ENCODE measurements at places on chromosomes 5 and 9.

DNA sequence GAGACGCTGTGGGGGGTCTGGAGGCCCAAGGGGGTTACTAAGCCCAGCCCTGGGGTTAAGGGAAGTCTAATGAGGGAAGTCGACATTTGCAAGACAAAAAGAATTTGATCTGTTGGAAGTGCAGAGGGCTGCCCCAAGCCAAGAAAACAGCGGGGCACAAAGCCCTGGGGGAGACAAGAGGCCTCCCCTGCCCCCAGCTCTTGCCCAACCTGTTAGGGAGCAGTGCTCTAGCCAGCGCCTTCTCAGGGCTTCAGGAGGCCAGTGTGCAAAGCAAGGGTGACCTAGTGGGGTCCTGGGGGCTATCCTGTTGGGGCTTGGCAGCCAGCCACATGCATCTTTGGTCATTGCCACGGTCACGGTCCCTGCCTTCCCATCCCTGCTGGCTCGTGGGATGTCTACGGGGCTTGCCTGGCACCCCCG is 25.2 kb downstream of the GFI1B start:
- DNase-seq = no peak

DNA sequence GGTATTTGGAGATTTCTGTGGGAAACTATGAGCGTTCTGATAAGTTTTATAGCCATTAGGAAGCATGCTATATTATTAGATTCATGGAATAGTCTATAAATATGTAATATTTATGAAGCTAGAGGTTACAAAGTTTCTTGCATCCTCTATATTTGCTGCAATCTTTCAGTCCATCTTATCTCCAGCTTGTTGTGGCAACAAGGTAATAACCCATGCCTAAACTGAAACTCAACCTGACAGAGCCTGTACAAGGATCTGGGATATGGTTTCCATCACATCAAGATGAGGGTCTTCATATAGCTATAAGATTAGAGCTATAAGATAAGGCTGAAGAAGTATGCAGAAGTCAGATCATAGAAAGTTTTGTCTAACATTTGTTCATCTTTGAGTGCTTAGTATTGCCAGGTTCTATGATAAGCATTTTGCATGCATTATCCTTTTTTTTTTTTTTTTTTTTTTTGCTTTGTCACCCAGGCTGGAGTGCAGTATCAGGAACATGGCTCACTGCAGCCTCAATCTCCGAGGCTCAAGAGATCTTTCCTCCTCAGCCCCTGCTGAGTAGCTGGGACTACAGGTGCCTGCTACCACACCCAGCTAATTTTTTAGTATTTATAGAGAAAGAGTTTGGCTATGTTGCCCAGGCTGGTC is 14.8 kb downstream of the BAAT start:
- no peak for DNase-seq

GRCh38 chr9:124222918-124223720 is 34.6 kb upstream of the NEK6 start:
- no peak for DNase-seq

DNA sequence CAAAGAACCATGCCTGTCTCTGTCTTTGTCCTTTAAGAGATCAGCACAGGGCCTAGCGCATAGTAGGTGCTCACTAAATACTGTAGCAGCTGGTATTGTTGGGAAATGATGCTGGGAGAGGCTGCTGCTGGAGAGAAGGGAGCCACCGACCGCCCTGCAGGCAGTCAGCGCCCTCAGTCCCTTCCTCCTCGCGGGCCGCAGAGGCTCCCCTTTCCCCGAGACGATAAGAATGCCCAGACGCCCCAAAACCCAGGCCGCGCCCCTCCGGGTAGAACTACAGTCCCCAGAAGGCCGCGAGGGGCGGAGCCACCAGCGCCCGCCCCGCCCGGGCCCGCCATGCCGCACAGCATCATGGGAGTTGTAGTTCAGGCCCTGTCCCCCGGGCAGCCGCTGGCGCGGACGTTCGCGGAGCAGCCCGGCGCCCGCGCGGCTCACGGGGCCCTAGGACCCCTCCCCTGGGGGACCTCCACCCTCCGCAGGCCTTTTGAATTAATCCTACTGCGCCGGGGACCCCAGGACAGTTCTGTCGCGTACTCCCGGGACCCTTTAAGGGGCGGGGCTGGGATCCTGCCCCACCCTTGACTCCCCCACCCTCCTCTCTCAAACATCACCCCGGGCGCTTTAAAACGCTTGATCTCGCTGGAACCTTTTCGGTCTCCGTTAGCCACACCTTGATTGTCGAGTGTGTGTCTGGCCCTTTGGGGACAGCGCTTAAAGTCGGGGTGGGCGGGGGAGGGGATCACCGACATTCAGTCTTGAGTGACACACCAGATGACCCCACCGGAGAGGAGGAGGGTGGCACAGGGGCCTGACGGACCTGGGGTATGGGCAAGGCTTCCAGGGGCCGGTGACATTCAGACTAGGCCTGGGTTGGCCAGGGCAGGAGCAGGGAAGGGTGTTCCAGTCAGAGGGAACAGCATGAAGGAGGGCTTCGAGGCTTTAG is 24.8 kb upstream of the IER5L start:
- DNase-seq = peak; percentile 30

DNA sequence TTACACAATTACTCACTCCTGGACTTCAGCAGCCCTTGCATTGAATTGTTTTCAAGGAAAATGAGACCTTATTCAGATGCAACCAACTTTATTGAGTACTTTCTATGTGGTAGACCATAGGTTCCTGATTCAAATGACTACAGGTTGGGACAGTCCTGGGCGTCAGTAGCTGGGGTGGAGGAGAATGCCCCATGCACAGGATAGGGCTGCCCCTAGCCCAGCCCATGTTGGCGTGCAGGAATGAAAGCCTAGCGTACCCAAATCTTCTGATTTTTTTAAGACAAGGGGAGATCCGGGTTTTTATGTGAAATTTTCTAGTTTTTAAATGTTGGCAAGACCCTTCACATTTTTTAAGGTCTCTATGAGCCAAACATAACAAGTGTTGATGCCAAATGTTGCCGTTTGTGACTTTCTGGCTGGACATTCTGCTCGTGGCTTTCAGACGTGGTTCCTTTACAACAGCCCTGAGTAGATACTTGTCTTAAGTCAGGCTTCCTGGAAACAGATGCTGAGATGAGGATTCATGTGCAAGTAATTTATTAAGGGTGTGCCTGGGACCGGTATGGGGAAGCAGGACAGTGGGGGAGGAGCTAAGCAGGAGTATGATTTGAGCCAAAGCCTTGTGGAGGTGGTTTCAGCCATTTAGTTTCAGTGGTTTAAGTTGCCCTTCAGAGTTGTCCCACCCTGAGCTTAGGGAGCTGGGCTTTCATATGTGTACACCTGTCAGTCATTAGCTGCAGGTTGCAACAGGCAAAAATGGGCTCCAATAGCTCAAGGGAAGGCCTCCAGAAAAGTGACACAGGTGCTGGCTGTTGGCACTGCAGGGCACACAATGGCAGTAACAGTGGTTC is 154.1 kb downstream of the NTRK2 start:
- no peak for DNase-seq

- no peak for DNase-seq
These were observed 16.3 kb upstream of the SHB start for GRCh38 chr9:38085308-38085707.

DNA sequence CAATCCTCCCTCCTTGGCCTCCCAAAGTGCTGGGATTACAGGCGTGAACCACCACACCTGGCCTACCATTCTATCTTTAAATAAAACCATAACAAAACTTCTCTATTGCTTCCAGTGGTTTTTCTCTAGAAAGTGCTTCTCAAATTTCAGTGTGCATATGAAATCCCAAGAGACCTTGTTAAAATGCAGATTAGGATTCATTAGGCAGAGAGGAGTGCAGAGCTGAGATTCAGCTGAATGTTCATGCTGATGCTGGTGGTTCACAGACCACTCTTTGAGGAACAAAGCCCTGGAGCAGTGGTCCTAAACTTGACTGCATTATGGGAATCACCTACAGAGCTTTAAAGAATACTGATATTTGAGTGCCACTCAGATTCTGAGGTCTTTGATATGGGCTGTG is 28.2 kb downstream of the CARD6 start:
- no peak for DNase-seq

DNA sequence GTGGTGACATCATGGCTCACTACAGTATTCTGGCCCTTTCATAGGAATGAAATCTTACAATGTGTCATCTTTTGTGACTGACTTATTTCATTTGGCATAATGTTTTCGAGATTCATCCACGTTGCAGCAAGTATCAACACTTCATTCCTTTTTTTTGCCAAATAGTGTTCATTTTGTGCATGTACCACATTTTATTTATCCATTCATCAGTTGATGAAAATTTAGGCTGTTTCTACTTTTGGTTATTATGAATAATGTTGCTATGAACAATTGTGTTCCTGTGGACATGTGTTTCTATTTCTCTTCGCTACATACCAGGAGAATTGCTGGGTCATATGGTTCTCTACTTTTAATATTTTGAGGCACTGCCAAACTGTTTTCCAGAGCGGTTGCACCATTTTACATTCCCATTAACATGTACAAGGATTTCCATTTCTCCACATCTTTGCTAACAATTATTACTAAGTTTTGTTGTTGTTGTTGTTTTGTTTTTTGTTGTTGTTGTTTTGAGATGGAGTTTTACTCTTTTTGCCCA is 43.5 kb downstream of the RMI1 start:
- DNase-seq = no peak

DNA sequence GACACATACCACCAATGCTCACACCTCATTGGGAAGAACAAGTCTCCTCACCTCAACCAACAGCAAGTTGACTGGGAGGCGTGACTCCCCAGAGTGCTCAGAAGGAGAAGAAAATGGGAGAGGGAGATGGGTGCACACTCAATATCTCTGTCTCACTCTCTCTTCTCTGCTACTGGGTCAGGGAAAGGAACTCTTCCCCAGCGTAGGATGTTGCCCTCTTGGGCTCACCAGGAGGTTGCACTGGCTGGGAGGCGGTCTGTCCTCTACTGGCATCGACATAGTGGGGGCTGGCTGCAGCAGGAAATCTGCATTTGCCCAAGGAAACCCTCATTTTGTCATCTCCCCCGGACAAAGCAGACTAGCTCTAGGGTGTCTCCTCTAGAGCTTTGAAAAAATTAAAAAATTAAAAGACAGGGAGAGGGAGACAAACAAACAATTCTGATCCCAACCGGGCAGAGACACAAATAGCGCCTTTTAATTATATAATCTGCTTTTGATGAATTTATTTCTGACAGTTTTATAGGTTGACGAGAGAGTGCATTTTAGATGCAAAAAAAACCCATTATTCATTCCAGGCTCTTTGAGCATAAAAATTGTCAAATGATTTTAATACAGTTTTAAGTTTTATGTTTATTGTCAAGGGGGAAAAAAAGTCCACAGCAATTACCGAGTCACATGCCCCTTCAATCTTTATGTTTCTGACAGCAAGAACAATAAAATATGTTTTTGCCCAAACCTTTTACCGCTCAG is 179.3 kb upstream of the MVB12B start:
- no peak for DNase-seq

GRCh38 chr5:167565189-167565954 is 726.1 kb upstream of the WWC1 start:
- DNase-seq = peak; percentile 63

- DNase-seq = no peak
These were observed 10.4 kb upstream of the NR5A1 start for GRCh38 chr9:124517600-124517999.

DNA sequence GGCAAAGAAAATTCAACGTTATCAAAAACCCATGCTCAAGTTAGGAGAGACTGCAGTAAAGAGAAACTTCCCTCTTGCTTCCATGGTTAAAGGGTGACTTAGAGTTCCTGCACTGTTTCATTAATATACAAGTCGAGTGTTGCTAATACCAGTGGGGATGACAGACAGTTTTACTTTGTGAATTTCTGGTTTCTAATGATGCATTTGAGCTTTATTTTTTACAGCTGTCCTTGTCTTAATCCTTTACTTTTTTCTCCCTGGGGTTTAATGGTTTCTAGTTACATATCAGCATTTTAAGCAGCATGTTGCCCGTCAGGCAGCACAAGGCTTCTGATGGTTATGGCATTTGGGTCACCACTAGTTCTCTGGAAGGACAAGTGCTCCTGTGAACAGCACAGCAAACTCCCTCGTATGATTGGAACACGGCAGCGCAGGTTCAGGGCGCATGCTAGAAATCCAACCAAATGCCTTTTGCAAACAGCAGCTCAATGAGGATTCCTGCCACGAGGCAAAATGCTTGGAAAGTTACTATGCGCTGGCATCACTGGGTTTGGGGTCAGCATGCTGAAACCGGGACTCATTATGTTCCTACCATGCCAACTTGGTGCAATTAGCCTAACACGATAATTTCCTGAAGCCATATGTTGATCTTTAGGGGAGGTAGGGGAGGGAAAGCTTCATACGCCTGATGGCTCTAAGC is 463.8 kb downstream of the BNC2 start:
- peak; percentile 78 for DNase-seq

DNA sequence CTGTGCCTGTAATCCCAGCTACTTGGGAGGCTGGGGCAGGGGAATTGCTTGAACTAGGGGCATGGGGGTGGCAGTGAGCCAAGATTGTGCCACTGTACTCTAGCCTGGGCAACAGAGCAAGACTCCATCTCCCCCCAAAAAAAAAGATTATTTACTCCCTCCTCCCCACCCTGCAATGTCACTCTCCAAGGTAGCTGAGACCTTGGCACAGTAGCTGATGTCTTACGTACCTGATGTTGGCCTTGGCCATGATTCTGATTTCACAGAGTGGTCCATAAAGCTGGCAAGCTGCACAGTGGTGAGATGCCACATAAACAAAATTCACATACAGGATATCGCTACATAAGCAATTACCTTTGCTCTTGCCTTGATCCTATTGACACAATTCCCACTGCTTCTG is 108.5 kb downstream of the CAVIN4 start:
- no peak for DNase-seq

- DNase-seq = no peak
These were observed 241.5 kb downstream of the TLE4 start for GRCh38 chr9:79813258-79813638.

DNA sequence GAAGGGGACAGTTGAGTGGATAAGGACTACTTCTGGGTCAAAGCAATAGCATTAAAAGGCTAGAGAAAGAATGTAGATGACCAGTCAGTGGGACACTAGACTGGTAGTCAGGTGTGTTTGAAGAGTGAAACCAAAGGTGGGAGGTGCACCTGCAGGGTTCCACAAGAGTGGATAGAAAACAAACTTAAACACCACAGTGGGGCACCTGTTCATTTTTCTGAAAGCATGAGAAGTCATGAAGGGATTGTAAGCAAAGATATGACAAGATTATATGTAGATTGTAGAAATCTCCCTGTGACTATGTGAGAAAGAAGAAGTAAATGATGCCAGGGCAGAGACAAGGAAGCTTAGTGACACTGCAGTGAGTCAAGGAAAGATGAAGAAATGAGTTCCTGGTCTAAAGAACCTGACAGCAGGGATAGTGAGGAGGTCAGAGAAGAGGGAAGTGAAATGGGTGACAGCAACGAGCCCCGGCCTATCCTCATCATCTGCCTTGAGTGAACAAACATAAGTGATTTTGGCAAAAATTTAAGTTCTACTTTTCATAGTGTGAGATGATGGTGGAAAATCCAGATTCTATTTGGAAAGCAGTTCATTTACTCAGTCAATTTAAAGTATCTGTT is 296.9 kb downstream of the TLE4 start:
- no peak for DNase-seq

DNA sequence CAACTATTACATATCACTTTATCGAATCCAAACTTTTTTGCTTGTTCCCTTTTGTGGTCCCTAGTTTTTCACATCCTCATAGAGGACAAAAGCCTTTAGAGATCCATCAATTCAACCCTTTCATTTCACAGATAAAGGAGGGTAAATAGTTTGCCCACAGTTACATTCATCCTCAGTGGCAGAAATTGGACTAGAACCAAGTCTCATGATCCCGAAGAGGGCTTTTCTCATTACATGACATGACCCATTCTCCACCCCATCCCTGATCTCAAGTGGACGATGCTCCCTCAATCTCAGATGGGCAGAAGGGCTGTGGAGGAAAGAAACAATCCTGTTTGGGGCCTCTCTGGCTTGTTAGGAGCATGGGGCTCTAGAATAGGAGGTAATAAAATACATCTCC is 23.1 kb downstream of the TICAM2 start:
- no peak for DNase-seq

All from NCI-H1694 treated with DMSO at 0.1 percent for 48 hours (cell line).